ENCODE measurements at places on chromosomes 2 and 18.
A peak's percentile ranks its signal among the peaks of the same experiment; 100 is the strongest.

DNA sequence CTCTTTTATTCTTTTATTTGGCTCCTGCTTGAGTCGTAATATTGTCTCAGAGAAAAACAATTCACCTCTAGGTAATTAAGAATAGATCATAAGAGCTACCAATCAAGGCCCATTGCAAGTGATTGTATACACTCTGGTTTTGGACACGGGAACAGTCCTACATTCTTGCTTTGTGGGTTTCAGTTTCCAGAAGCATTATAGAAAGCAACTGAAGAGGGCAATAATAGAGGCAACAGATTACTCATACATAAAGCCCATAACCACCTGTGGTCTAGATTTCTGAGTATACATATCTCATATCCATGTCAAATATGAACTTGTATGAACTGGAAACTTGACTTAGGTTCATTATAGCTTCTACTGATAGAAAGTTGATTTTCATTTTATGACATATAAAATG lies 65.4 kb downstream of the DIS3L2 start:
- DNase-seq, result no peak

- no peak for DNase-seq
These were observed 180.6 kb downstream of the MREG start for GRCh38 chr2:215832791-215833190.

- no peak for DNase-seq
These were observed 89.7 kb upstream of the SH3BP4 start for GRCh38 chr2:234861841-234862735.

DNA sequence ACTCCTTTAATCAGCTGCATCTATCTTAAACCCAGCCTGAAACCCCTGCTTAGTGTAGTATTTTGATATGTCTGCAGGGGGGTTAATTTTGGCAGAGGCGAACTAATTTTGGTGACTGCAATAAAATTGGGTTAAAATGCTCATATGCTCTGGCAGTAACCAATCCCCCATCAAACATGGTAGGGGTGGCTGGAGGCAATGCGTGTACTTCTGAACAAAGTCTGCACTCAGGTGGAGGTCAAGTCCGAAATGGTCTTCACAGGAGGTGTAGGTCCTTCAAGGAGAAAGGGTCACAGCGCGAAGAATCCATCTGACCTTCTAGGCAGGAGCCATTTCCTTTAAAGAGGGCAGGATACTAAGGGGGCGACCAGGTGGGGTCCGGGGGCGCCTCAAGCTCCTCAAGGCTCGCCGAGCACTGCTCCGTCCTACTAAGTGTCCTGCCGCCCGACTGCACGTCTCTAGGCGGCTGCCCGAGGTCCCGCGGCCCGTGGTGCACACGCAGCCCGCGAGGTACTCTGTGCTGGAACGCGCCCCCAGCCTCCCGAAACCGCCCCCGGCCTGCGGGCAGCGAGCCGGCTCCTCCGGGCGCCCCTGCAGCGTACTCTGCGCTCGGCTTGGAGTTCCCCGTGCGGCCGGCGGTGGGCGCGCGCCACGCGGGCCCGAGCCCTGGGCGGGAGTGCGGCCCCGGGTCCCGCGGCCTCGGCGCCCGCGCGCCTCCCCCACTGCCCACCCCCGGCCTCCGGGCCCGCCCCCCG lies 1.7 kb upstream of the LDLRAD4 start:
- peak; percentile 59 for DNase-seq

DNA sequence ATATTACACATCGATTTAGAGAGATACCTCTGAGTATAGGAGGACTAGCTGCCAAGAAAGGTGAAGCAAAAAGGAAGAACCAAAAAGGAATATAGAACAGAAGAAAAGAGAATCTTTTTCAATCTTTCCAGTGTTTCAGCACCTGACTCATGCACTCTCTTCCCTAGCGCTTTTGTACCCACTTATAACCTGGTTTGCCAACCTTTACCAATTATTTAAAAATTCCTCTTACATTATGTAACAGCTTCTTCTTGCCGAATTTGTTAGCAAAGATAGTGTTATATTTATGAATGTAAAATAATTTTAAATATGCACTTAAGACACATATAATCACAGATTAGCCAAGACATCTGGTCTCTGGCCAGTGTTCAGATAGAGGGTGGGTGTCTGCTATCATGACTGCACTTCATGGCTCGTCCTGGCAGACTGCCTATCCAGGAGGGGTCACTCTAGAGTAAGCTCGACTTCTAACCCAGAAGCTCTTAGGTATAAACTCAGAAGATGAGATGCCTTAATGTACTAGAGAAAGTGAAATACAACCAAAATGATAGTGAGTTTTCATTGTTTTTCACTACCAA lies 122.9 kb downstream of the ATAD2B start:
- no peak for DNase-seq

- DNase-seq, result no peak
These were observed 29.3 kb upstream of the ACAA2 start for GRCh38 chr18:49842656-49843055.

GRCh38 chr2:24315669-24316068 lies 44.7 kb downstream of the ITSN2 start:
- no peak for DNase-seq

DNA sequence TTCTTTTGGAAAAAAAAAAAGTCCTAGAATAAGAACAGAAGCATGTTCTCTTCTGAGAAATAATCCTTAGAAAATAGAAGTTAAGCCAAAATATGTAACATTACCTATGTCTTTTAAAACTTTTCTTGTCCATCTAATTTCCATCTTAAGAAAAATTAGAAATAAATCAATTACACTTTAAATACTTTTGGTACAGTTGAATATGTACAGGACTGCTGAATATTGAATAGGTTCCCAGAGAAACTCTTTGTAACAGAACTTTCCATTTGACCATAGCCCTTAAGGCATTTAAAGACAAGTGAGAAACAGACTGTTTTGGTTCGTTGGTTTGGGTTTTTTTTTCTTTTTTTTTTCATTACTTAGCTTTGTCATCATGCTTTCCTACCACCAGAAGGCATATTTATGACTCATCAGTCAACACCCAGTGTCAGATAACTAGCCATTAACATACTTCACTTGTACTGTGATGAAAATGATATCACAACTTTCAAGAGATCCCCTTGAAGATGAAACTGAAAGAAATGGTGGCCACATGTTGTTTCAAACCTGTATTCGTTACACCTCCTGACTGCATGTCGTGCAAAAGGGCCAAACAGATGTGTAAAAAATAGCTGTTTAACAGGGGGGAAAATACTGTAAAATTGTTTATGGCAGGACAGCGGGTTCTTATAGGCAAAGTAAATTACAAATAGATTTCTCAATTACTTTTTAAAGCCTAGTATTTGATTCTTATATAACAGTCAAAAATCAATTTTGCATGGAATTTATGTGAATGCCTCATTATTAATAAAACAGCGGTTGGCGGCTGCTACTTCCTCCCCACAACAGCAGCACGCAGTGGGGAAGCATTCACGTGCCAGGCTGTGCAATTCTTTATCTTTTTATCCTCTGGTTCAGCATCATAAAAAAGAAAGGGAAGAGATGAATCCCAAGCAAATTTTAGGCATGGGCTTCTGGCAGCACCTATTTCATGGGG lies 280.7 kb upstream of the HNRNPA3 start:
- peak; percentile 25 for DNase-seq

GRCh38 chr2:221641181-221641871 lies 69.2 kb upstream of the EPHA4 start:
- DNase-seq, result no peak

DNA sequence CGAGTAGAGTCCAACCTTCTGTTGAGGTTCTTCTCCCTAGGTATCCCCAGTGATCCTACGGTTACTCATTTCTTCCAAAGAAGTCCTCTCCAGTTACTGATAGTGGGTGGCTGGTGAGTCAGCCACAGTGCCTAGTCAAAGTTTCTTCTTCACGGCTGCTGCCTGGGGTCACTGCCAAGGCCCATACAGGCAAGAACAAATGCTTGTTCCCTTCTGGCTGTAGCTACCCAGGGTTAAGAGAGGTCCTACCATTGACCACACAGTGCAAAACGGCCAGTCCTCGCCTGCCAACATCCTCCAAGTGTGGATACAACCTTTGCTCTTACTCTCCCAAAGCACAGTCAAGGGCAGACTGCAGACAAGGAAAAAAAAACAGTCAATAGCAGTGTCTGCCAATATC lies 2.9 kb upstream of the PTPN4 start:
- DNase-seq, result no peak

DNA sequence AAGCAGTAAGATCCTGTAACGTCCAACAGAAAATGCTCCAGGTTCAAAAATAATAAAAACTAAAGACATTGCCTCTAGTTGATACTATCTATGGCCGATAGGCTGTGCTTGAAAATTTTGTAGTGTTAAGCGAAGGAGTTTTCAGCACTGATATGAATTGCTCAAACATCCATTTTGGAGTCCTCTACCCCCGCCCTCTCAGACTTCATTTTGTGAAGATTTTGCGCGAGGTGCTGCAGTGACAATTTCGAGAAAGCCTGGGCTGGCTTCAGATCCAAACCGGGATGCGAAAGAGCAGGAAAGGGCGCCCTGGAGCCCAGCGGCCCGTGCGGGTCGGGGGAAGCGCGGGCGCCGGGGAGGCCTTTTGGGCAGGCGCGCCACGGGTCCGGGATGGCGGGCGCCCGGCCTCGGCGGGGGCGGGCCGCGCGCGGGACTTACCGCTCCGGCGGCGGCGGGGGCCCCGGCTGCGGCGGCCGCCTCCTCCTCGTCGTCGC lies 1.8 kb downstream of the SP3 start:
- DNase-seq, result peak; percentile 54

DNA sequence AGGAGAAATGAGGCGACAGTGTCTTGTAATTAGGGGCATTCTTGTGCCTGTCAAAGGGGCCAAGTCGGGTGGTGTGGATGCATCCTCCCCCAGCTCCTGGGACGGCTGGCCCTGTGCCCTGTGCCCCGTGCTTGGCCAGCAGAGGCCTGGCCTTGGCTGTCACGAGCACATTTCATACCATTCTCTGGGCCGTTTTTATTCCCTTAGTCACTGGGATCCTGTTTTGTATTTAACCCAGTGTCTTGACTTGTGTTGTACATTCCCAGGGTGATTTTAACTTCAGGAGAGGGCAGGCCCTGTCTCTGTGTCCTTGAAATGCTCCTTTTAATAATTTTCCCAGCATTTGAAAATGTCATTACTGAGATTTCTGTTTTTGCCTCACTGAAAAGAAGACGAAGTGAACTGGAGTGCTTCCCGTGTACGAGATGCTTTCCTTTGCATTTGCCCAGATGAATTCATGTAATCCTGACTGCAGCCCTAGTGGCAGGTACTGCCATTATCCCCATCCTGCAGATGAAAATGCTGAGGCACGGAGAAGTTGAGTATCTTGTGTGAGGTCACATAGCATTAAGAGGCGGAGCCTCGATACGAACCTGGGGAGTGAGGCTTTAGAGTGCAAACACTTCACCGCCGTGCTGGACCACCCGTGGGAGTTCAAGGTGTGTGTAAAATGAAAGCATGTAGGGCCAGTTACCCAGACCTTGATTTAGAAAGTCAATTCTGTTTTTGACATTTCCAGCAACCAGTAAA lies 57.0 kb downstream of the SH3RF3 start:
- DNase-seq, result no peak

- no peak for DNase-seq
These were observed 185.9 kb upstream of the TPO start for GRCh38 chr2:1227274-1227900.

DNA sequence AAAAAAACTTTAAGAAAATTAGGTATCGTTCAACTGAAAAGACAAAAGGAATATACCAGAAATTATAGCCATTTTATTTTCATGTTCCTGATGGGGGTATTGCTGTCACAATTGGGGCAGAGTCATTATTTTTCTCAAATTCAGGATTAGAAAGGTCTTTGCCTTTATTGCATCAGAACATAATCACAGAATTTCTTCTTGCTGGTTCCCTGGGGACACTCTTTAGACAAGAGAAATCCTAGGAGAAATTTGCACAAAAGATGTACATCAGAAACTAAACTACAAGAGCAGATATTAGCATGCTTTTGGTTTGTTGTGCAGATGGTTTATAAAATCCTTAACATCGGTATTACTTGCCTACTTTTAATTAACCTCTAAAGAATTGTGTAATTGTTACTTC lies 103.2 kb downstream of the NCOA1 start:
- DNase-seq, result no peak

DNA sequence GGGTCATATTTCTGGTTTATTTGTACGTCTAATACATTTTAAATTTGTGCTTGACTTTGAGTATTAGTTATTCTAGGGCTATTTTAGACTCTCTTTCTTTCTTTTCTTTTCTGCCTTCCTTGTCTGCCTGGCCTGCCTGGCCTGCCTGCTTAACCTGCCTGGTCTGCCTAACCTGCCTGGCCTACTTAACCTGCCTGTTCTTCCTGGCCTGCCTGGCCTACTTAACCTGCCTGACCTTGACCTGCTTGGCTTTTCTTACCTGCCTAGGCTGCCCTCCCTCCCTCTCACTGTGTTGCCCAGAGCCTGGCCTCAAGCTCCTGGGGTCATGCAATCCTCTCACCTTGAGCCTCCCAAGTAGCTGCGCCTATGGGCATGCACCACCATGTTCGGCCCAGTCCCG lies 83.7 kb downstream of the PMAIP1 start:
- no peak for DNase-seq

Measured in thymus (tissue), 14 donors.